Activated T-cell treated with anti-CD3 and anti-CD28 coated beads, Interleukin-2, amount 50 U/mL, for 24 hours (primary cell): ENCODE measurements at places on chromosomes 12 and 14.
A peak's percentile ranks its signal among the peaks of the same experiment; 100 is the strongest.

GRCh38 chr12:55818886-55819285, 1.0 kb downstream of the ORMDL2 start:
- no peak for DNase-seq

- no peak for DNase-seq
These were observed 167.4 kb upstream of the HMGA2 start for GRCh38 chr12:65656891-65657351.

DNA sequence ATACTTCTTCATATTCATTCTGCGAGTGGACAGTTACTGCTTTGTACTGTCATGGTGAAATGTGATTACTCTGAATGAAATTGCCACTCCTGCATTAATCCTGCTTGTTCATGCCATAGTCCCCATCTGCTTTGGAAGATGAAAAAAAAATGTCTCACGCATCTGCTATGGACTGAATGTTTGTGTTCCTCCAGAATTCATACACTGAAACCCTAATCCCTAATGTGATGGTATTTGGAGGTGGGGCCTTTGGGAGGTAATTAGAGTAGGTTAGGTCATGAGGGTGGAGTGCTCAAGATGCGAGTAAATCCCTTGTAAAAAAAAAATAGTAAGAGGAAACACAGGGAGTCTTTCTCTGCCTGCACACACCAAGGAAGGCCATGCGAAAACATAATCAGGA, 427.2 kb downstream of the TMTC2 start:
- no peak for DNase-seq

GRCh38 chr14:93271111-93271510, 61.7 kb downstream of the BTBD7 start:
- no peak for DNase-seq

- DNase-seq, result no peak
These were observed 116.5 kb downstream of the METTL25 start for GRCh38 chr12:82474798-82475184.

- DNase-seq, result no peak
These were observed 501.1 kb downstream of the NAV3 start for GRCh38 chr12:78331753-78332152.

DNA sequence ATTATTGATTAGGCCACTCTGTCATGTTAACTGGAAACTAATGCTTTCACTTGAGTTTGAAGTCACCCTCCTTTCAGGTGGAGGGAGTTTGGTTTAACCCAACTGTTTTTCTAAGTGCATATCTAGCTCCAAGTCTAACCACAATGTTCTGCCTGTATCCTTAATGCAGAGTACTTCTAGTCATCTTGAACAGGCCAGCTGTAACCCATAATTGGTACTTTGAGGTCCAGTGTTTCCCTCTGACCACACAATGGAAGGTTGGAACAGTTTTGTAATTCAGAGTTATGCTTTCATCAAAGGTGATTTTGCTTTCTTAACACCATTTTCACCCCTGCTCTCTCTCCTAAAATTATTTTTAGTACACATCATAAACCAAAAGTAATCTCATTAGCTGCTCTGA, 237.2 kb upstream of the DCN start:
- no peak for DNase-seq

- DNase-seq, result no peak
These were observed 19.0 kb downstream of the RACGAP1 start for GRCh38 chr12:50006280-50006679.

GRCh38 chr12:118520214-118521035, 144.1 kb downstream of the SUDS3 start:
- no peak for DNase-seq

DNA sequence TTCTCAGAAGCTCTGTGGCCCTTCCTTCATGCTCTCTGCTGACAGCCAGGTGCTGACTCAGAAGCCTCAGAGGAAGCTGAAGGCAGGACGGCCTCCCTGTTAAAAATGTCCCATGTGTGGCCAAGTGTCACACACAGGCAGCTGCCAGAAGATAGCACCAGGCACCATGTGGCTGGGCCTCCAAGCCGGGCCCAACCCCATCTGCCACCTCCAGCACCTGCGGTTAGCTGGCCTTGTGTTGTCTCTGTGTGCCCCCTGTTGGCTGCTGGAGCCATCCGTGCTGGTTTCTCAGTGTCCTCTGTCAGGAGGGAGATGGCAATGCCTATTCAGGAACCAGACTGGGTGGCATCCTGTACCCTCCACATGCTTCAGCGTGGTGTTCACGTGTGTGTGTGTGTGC, 63.2 kb downstream of the TSPAN11 start:
- DNase-seq, result no peak

DNA sequence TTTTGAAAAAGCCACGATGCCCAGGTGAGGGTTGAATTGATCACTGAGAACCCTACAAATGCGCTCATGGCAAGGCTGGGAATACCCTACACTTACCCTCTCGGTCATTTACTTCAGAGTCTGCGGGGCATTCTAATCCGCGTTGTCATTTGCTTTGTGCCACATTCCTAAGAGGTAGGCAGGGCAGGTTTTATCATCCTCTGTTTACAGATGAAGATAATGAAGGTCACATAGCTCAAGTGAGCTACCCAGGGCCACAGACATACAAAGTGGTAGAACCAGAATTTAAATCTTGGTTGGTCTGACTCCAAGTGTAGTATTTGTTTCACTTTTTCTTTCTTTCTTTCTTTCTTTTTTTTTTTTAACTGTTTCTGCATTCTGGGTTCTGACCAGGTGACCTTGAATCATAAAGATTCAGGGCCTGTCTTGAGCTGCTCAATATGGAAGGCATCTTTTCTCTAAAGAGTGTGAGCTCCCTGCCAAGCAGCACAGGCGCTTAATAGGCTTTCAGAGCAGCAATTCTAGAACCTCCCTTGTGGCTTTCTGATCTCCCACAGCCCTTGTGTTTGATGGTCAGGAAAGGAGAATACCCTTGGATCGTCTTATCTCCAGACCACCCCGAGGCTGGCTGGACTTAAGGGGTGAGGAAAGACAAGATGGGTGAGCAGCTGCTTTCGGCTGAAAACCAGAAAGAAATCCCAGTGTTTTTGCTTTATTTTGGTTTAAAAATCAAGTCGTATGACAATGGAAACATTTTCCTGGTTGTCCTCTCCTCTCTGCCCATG, 662 bp upstream of the BATF start:
- peak; percentile 59 for DNase-seq

- DNase-seq, result no peak
These were observed 26.6 kb downstream of the DDX51 start for GRCh38 chr12:132117558-132117875.

- no peak for DNase-seq
These were observed 14.7 kb upstream of the ENDOU start for GRCh38 chr12:47739979-47740378.

DNA sequence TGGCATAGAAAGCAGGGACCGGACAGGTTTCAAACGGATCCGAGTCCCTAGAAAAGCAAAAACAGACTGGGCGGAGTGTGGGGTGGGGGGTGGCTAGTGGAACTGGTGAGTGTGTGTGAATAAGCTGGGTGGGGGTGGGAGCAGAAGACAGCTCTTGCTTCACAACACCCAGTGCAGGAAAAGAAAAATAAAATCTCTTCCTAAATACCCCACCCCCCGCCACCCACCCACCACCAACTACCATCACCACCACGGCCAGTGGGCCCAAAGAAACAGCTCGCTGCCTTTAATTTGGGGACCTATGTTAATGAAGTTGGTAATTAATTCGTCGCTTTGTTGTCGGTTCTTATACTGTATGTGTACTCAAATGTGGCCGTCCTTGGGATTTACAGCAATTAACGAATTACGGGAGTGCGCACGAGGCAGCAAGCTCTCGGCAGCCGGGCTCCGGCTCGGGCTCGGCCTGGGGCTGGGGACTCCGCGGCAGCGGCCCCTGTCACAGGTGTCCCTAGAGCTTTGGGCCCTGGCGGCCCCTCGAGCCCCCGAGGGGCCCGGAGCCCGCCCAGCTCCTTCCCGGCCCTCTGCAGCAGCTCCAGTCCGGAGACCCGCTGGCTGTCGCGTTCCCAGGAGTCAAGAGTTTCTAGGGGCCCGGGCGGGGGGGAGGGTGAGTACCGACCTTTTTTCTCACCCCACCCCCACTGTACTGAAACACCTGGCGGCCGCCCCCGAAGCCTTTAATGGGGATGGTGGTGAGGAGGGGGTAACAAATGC, 1.5 kb upstream of the OTX2 start:
- no peak for DNase-seq

GRCh38 chr14:29163109-29163508, 396.5 kb downstream of the FOXG1 start:
- DNase-seq, result no peak

DNA sequence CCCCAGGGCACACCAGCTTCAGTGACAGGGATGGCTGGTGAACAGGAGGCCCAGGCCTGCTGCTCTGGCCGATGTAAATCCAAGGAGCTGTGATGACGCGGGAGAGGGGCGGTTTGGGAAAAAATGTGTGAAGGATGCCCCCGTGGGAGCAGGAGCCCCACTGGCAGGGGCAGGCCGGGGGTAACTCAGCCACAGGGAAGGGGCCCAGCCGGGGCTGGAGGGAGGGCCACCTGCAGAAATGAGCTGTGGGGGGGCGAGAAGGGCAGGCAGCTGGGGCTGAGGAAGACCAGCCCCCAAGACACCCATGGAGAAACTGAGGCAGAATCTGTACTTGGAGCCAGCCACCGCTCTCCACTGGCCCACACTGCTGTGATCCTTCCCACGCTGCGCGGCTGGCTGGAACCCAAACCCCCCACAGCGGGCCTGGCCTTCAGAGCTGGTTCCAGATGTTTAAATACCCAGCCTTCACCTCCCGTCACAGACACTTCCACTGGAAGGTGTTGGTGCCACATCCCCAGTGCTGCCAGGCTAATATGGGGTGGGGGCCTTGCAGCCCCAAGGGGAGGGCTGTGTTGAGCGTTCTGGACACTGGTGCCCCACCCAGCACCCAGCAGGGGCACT, 28.5 kb upstream of the ANKRD9 start:
- no peak for DNase-seq

DNA sequence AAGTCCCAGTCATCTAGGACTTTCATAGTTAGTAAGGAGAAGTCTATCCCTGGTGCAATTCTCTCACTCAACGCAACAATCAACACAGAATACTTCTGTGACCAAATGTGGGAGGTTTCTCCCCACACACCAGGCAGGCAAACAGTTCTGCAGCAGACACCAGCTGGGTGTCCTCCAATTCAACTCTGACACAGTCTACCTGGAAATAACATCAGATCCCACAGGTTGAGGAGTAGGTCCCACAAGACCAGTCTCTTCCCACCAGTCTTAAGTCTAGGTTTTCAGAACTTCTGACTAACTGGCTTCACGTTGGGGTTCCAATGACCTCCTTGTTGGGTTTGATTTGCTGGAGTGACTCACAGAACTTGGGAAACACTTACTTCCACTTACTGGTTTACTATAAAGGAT, 14.8 kb downstream of the ACOT6 start:
- DNase-seq, result no peak

- DNase-seq, result no peak
These were observed 46.0 kb downstream of the CACNA2D4 start for GRCh38 chr12:1872448-1872847.

DNA sequence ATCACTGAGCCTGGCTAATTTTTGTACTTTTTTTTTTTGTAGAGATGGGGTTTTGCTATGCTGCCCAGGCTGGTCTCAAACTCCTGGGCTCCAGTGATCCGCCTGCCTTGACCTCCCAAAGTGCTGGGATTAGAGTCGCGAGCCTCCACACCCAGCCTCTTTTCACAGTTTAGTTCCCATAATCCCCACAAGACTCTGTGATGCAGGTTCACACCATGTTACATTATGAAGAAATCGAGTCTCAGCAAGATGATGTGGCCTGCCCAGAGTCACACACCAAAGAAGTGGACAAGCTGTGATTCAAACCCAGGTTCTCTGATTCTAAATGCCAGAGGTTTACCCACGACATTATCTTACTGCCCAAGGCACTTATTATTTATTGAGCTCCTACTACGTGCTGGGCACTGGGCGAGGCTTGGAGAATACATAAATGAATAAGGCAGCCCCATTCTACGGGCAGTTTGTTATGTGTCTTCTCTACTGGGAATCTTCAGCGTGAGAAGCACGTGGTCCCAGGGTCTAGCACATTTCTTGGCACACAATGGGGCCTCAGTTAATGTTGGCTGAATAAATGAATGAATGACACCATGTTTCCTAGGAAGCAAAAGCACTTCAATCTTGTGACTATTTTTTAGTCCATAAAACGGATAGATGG, 23.5 kb upstream of the OASL start:
- no peak for DNase-seq

DNA sequence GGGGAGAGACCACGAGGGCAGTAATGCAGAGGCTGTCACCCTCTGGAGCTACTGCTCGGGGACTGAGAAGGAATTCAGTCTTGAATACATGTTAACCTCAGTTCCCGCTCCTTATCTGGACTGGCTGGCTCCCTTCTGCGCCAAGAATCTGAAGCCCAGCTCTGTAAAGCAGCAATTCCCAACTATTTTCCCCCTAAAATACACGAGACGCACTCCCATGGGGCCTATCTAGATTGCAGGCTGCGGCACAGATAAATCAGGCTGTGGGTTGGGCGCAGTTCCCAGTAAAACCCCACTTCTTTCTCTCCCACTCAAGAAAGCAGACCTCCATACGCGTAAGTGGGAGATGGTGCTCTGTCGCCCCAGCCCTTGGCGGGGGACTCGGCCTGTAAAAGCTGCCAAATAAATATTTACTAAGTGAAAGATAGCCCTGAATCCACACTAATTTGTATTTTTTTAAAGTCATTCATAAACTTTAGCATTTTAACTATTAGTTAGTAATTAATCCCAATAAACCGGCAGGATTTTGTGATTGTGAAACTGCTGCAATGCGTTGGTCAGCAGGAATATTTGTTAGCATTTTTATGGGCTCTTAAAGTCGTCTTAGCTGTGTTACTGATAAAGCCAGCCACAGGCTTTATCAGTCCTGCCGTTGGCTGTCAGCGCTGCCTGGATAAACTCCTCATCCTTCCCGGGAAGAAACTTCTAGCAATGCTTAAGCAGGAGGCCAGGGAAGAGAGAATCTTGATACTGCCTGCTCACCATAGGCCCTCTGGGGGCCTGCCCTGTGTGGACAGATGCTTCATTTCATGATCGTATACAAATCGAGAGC, 17.8 kb downstream of the FBXL14 start:
- DNase-seq, result no peak
